ENCODE measurements at places on chromosomes 16 and 17. TPM values are rescaled to one million over a fixed set of nuclear protein-coding genes. Genes with fewer than 3 reads are reported as not detected.

IRF8 gene
- total RNA-seq, result 0.41 TPM

PGAP3 gene
- total RNA-seq, result 12.2 TPM

KDM6B gene
- total RNA-seq, result 50.4 TPM

EFCAB5 gene
- total RNA-seq, result 1.5 TPM
